G401 (cell line): ENCODE measurements at places on chromosomes 16 and 17. TPM values are rescaled to one million over a fixed set of nuclear protein-coding genes. Genes with fewer than 3 reads are reported as not detected.

The EVPLL gene
- total RNA-seq, result not detected in 2 replicates

The KRT17 gene
- total RNA-seq, result not detected in 2 replicates

The MT1E gene
- not detected in 2 replicates for total RNA-seq

The MLST8 gene
- 34.8 and 86.2 TPM in 2 replicates for total RNA-seq

The DPEP3 gene
- not detected in 2 replicates for total RNA-seq

The SYNGR3 gene
- 30.5 and 36.7 TPM in 2 replicates for total RNA-seq

The RBFOX1 gene
- not detected in 2 replicates for total RNA-seq

The SEPTIN1 gene
- total RNA-seq, result 0.10 and 0.86 TPM in 2 replicates

The TP53TG3C gene
- not detected in 2 replicates for total RNA-seq

The ABCA9 gene
- not detected in 2 replicates for total RNA-seq

The CACNG3 gene
- not detected in 2 replicates for total RNA-seq

The SPNS2 gene
- 58.1 and 61.5 TPM in 2 replicates for total RNA-seq

The SMYD4 gene
- total RNA-seq, result 13.4 and 16.0 TPM in 2 replicates

The CCDC200 gene
- total RNA-seq, result not detected in 2 replicates

DNA sequence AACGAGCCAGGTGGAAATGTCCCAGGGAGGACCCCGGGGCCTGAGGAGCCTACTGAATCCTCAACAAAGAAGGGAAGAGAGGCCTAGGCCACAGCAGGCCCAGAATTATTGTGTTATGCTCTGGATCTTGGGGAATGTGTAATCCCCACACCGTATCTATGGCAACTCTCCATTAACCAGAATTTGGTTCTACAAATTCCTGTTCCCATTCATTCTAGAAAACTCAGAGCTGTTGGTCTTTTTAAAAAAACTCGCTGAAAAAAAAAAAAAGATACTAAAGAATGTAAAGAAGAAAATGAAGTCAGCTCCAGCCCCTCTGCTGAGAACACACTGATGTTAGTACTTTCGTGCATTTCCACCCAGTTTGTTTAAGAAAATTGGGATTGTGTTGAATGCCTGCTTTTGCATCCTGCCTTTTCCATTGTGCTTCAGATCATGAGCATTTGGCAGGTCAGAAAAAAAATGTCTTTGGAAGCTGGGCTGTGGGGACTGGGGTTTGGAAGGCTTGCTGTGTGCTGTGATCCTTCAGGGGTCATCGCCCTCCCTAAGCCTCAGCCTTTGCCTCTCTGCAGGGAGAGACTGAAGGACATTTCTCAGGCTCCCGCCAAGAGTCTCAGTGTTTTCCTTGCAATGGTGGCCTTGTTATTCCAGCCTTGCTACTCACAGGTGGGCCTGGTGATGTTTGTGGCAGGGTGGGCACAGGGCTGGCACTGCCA lies 69.5 kb downstream of the SREBF1 start:
- no peak for DNase-seq

DNA sequence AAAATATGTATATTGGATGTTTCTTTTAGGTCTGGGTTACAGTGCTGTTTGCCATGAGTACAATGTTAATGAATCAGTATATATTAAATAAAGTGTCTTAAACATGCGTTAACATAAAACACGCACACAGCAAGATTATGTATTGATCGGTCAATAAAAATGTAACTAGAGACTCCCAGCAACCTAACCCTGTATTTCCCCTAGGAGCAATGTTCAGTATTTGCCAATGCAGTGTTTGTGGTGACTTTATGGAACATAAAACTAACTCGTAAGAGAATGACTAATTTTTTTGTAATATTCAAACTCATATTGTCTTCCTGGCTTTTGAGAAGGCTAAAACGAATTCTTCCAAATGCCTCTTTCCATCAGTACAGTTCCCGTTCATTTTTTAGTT lies 22.5 kb downstream of the PRKAR1A start:
- no peak for DNase-seq

GRCh38 chr17:44033861-44034408 lies 19.2 kb upstream of the TMEM101 start:
- no peak for DNase-seq

DNA sequence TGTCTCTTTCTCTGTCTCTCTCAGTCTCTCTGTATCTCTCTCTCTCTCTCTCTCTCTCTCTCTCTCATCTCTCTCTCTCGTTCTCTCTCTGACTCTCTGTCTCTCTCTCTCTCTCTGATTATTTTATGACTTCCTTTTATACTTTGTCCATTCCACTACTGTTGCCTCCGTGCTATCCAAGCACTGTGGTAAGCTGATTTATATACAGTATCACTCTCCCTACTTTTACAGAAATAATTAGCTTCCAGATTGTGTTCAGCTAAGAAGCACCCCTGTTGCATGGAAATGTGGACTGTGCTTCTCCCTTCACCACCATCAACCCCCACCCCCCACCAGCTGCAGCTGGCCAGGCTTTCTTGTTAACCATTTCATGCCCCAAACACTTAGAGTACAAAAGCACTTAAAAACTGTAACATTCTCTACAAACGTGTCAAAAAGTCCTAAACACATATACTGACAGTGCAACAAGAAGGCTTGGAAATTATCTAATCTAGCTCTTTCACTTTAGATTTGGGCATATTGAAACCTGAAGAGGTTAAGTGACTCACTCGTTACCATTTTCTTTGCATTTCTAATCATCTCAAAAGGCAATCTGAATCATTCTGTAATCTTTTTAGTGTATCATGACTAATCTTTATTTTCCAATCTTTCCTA lies 11.6 kb upstream of the TMEM100 start:
- DNase-seq, result no peak

GRCh38 chr17:82213251-82214011 lies 789 bp upstream of the CCDC57 start:
- DNase-seq, result peak; percentile 92

DNA sequence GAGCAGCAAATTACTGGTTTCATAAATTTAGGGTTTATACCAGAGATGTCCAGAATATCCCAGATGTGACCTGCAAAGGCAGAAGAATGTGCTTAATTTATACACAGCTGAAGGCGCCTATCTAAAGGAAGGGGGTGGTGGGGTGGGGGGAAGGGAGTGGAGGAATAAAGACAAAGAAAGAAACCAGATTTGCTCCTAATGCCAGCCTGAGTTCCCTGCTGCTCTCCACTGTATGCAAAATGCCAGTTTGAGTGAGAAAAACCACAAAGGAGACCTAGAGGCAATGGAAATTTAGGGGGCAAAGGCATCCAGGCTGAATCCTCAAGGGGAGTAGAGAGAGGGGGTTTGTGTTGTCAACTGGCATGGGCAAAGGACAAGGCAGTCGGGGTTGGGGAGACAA lies 161.5 kb upstream of the TOX3 start:
- DNase-seq, result no peak

- DNase-seq, result no peak
Measured at GRCh38 chr17:35543856-35544255, 6.4 kb upstream of the SLFN12L start.

DNA sequence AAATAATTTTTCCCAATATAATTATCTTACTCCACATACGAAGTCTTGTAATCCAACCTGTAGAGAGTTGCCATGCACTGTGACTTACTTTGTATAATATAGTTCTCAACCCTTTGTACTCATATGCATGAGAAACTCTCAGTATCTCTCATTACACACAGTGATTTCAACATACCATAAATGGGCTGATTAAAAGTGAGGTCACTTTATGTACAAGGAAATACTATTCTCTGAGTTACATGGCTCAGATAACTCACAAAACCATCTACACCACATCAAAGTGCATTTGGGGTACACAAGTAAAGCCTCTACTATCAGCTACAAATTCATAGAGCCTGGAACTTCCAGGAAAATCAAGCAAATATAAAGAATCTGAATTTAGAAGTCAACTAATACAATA lies 27.9 kb downstream of the SLFN12 start:
- no peak for DNase-seq

GRCh38 chr17:20214794-20215193 lies 205.6 kb downstream of the SPECC1 start:
- no peak for DNase-seq

GRCh38 chr16:56932721-56933619 lies 1.0 kb downstream of the HERPUD1 start:
- DNase-seq, result peak; percentile 88

DNA sequence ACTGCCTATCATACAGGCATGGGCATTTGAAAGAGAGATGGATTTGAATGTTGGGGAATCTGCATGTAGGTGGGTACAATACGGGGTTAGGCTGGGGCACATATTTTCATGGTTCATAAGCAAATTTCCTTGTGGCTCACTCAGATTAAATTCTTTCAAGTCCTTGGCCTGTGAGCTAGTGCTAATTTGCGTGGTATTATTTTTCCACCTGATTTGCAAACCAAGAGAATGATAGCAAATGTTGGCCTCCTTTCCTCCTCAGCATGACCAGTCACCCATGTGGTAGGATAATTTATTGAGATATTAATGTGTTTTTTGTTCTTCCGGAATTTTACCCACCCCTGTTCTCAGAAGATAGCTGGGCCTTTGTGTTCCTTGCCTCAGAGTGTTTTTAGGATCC lies 22.9 kb downstream of the FAM20A start:
- no peak for DNase-seq

DNA sequence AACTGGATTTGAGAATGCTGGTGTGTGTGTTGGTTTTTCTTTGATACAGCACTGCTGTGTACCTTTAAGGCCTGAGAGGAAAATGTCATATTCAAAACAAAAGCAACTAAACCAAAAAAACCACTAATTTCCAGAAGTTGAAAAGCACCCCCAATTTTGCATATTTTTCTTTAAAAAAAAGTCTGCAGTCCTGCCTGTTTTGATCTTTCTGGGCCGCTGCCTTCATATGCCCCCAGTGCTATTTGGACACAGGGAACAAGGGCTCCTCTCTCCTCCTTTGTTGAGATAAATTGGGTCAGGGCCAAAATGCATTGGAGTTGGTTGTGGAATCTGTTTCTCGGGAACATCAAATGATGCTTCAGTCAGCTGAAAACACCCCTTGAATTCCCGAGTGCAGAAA lies 26.9 kb downstream of the GPT2 start:
- peak; percentile 29 for DNase-seq

GRCh38 chr16:89575247-89576152 lies at the start of gene CPNE7:
Gene CPNE7 (plus strand): TSS chr16:89575758. CDS start chr16:89575898, 140 bp downstream.
- no peak for DNase-seq

- DNase-seq, result no peak
Measured at GRCh38 chr17:65595071-65595656, 33.7 kb upstream of the AXIN2 start.

DNA sequence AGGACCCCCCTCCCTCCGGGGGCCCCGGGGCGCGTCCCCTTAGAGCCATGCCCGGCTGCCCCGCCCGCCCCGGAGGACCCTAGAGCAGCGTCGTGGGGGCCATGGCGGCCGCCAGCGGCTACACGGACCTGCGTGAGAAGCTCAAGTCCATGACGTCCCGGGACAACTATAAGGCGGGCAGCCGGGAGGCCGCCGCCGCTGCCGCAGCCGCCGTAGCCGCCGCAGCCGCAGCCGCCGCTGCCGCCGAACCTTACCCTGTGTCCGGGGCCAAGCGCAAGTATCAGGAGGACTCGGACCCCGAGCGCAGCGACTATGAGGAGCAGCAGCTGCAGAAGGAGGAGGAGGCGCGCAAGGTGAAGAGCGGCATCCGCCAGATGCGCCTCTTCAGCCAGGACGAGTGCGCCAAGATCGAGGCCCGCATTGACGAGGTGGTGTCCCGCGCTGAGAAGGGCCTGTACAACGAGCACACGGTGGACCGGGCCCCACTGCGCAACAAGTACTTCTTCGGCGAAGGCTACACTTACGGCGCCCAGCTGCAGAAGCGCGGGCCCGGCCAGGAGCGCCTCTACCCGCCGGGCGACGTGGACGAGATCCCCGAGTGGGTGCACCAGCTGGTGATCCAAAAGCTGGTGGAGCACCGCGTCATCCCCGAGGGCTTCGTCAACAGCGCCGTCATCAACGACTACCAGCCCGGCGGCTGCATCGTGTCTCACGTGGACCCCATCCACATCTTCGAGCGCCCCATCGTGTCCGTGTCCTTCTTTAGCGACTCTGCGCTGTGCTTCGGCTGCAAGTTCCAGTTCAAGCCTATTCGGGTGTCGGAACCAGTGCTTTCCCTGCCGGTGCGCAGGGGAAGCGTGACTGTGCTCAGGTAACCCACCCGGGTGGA lies 759 bp downstream of the ALKBH5 start:
- DNase-seq, result no peak

DNA sequence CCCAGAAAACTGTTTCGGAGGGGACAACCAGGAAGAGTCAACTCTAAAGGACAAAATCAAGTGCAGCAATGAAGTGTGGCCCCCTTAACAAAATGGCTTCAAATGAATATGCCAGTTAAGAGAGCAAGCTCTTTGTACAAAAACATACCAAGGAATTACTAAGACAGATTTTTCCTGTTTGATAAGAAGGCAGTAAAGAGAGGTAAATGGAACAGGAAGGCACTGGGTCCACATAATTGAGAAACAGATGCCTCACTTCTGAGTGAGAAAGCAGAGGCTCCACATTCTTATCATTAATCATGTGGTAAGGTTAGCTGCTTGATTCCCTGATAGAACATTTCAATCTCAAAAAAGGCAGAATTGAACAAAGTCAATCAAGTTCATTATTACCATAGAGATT lies 44.9 kb downstream of the MBTD1 start:
- DNase-seq, result no peak

DNA sequence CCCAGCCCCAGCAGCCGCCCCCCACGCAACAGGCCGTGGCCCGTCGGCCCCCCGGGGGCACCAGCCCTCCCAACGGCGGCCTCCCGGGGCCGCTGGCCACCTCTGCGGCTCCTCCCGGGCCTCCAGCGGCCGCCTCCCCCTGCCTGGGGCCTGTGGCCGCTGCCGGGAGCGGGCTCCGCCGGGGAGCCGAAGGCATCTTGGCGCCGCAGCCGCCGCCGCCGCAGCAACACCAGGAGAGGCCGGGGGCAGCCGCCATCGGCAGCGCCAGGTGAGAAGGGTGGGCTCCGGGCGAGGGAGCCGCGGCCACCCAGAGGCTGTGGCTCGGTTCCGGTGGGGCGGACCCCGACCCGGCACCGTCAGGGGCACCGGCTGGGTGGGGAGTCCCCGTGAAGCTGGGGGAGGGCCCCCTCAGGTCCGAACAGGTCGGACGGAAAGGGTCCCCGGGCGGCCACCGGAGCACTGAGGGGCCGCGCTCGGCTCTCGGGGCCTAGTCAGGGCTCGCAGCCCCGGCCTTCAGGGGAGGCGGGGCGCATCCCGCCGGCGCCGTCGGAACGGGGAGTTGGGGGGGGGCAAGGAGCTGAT lies 583 bp downstream of the ATXN2L start:
- no peak for DNase-seq

GRCh38 chr17:77145612-77146245 lies 5.0 kb downstream of the SEC14L1 start:
- DNase-seq, result peak; percentile 81

GRCh38 chr17:8753976-8754440 lies 4.3 kb downstream of the SPDYE4 start:
- DNase-seq, result peak; percentile 3

DNA sequence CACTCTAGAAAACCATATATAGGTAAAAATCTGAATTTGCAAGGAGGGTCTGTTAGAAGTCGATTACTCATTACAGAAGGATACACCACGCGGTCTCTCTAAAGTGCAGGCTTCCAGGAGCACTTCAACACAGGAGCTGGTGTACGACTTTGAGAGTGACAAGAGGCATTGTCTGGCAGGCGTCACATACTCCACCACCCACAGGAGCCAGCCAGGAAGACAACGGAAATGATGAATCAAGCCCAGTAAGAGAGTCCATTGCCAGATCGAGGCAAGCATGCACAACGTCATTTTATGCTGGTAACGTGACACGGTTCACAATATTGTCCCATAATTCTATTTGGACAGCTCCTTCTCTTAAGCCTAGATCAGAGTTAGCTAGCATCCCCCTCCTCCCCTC lies 15.0 kb upstream of the CACNG4 start:
- no peak for DNase-seq
